Activated T-helper 17 cell treated with anti-CD3 and anti-CD28 coated beads, Interleukin-2, amount 50 U/mL, for 72 hours (primary cell): ENCODE measurements at places on chromosomes 12 and 14. TPM values are rescaled to one million over a fixed set of nuclear protein-coding genes. Genes with fewer than 3 reads are reported as not detected.

PTPRO gene
- total RNA-seq: 2.3 TPM

MUCL1 gene
- not detected for total RNA-seq

TSPAN9 gene
- total RNA-seq: 0.65 TPM

CMTM5 gene
- total RNA-seq: not detected

PACS2 gene
- 26.4 TPM for total RNA-seq

AKAP3 gene
- 1.7 TPM for total RNA-seq

SCYL2 gene
- total RNA-seq: 18.7 TPM

DNA sequence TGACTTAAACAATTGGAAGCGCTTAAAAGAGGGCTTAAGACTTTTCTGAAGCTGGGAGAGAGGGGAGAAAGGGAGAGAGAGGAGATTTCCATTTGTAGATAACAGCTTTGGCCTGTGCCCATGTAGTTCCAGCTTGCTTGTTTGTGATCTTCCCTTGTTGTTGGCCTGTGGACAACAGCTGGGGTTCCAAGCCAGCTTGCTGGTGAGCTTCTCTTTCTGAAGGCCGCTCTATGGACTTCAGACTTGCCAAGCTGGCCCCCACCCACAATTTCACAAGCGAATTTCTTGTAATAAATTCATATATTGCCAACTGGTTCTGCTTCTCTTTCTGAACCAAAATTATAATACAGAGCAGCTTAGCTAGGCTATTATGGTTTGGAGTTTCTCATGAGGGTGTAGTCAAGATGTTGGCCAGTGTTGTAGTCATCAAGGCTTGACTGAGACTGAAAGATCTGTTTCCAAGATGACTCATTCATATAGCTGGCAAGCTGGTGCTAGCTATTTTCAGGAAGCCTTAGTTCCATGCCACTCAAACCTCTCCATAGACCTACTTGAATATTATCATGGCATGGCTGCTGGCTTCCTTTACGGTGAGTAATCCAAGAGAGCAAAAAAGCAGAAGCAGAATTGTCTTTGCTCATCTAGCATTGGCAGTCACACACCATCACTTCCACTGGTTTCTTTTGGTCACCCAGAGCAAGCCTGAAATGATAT is 89.4 kb downstream of the ATP23 start:
- peak; percentile 29 for ATAC-seq

DNA sequence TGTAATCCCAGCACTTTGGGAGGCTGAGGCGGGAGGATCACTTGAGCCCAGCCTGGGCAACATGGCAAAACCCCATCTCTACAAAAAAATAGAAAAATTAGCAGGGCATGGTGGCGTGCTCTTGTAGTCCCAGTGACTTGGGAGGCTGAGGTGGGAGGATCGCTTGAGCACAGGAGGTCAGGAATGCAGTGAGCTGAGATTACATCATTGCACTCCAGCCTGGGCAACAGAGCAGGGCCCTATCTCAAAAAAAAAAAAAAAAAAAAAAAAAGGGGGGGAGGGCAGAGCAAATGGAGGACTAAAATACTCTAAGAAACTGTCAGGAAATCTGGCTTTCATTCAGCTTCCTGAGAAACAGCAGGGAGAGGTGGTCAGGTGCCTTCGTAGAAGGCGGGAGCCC is 31.7 kb upstream of the TSPAN9 start:
- no peak for ATAC-seq

GRCh38 chr12:92398565-92399309 is 253.1 kb upstream of the BTG1 start:
- ATAC-seq: peak; percentile 59

GRCh38 chr12:68853396-68854077 is 45.6 kb downstream of the MDM2 start:
- peak; percentile 89 for ATAC-seq

DNA sequence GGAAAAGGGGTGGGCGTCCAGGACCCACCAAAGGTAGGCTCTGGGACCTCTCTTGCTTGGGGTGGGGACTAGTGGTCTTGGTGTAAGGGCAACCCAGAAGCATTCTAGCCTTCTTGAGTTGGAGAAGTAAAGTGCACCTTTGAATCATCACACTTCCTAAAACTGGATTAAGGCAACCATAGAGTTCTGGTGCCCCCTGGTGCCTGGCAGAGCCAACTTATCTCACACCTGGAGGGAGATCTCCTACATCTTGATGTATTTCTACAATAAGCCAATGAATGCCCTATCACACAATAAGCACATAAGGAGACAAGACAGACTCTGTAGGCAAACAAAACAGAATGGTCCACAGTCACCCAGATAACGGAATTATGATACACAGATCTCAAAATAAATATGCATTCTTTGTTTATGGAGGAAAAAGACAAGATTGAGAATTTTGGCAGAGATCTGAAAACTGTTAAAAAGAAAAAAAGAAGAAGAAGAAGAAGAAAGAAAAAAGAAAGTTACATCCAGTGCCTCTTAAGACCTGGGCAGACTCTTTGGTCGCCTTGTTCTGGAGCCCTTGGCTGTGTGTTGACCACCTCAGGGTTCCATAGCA is 95.9 kb upstream of the PPP2R5C start:
- peak; percentile 64 for ATAC-seq

GRCh38 chr12:114851981-114852380 is 168.0 kb upstream of the TBX3 start:
- ATAC-seq: no peak

DNA sequence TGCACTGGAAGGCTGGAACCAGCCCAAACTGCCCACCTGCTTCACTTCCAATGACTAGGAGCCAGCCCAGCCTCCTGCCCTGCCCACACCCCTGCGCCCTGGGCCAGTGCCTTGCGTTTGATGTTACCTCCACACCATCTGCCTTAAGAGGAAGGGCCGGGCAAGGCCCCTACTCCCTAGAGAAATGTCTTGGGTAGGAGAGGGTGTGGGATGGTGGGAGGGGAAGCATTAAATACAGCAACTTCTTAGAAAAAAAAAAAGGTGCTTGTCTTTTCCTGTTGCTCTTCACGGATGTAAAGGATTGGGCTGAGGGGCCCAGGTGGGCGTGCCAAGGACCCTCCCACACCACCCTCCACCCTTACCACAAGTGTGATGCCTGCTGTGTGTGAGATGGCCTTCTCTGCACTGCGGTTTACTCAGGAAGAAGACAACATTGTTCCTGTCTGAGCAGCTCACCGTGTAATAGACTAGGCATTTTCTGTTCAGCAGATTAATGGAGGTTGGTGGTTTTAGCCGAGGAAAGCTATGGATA is 99.9 kb downstream of the NINJ2 start:
- ATAC-seq: peak; percentile 79

GRCh38 chr12:16228067-16228466 is 49.4 kb downstream of the SLC15A5 start:
- no peak for ATAC-seq

GRCh38 chr12:77236066-77236465 is 170.7 kb upstream of the E2F7 start:
- ATAC-seq: no peak
